ENCODE measurements at places on chromosomes 3 and 15.

DNA sequence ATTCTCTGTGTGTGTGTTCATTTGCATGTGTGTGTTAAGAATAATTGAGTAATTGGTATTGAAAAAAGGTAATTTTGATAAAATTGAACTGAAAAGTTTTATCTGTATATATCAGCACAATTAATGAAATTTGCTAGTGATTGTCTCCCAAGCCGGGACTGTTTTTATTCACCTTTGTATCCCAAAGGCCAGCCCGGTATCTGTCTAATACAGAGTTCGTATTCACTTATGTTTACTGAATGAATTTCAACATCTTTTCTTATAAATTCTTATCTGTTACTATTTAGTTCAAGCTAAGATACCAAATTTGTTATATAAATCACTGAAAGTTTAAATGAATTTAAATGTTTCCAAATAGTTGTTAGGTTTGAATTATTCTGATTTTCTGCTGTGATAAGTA lies 394.0 kb upstream of the NAALADL2 start:
- no peak for DNase-seq

- no peak for DNase-seq
Measured at GRCh38 chr15:48392356-48392755, 61.1 kb downstream of the DUT start.

DNA sequence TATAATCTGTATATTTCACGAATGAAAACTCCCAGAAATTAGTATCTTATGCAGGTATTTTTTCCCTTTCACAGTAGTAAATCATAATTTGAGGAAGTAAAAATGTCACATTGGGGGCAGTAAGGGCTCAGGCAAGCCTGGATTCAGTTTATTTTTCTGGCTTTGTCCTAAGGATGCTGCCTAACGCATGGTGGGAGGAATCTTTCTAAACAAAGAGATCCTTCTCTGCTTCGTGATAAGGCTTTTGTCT lies 35.7 kb downstream of the DNASE1L3 start:
- no peak for DNase-seq

- no peak for DNase-seq
Measured at GRCh38 chr15:83592370-83593040, 61.4 kb upstream of the ADAMTSL3 start.

GRCh38 chr15:61769557-61769956 lies 290.7 kb downstream of the VPS13C start:
- no peak for DNase-seq

DNA sequence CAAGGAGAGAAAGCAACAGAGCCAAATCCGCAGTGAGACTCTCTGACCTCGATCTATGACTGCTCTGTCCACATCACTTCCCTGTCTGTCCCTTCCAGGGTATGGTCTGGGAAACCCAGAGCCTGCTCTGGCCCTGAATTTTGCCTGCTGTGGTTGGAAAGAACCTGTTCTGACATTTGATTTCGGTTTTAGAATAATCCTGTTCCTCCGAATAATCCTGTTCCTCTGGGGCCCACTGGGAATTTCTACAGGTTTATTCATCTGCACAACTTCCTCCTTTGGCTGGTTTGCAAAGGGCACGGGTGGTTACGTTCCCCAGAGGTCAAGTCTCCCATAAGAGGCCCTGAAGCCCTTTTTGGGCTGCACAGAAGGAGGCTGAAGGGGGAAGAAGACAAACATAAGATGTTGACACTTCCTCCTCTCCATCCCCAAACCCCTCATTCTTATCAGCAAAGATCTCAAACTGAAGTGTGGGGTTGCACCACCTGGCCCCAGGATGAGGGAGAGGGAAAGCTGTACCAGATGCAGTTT lies 10.6 kb downstream of the LAMP3 start:
- DNase-seq = no peak

- no peak for DNase-seq
Measured at GRCh38 chr3:72329354-72329753, 518.9 kb downstream of the SHQ1 start.

DNA sequence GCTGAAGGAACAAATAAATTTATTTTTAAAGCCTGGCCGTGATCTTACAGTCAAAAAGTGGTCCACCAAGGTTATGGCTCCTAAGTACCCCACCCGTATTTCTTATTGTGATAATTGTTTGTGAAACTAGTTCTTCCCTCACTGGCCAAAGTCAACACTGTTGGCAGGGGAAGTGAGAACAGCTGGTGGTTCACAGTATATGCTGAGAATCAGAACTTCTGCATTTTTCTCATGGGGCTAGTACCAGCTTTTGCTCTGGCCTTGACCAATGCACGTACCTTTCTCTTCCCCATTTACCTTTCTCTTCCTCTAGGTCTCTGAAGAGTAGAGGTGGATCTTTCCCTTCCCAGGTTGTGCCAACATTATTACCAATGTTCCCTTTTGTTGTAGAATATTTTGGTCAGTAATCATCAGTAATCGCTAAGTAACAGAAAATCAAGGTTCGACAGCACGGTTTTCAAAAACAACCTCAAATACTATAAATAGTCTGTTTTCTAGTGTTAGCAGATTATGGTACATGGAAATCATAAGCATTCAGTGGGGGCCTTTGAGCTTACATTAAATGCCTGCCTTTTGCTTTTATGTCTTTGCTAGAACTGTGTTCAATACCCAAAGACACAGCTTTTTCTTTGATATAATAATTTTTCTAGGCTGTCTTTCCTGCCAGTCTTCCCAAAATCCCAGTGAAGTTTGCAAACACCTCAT lies 268.0 kb downstream of the LPP start:
- no peak for DNase-seq

- DNase-seq = no peak
Measured at GRCh38 chr3:81161851-81162250, 599.6 kb downstream of the GBE1 start.

DNA sequence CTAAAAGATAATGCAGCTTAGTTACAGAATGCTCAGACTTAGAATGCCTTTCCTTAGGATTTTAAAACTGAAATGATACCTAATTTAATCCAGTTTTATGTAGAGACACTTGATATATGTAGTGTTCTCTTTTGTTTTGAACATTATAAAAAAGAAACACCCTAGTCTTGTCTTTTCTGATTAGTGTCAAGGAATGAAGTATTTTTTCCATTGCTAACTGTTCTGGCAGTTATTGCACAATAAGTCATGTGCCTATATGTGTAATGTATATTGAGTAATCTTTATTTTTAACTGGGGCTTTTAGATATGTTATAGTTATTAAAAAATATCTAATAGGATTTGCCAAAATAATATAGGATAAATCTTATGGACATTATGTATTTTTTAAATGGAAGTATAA lies 4.5 kb downstream of the ARL8B start:
- DNase-seq = peak; percentile 45

- no peak for DNase-seq
Measured at GRCh38 chr15:63655683-63656372, 58.6 kb downstream of the FBXL22 start.

- DNase-seq = no peak
Measured at GRCh38 chr15:66600240-66600627, 34.4 kb upstream of the LCTL start.

- DNase-seq = no peak
Measured at GRCh38 chr15:41169781-41170180, 53.7 kb upstream of the INO80 start.

DNA sequence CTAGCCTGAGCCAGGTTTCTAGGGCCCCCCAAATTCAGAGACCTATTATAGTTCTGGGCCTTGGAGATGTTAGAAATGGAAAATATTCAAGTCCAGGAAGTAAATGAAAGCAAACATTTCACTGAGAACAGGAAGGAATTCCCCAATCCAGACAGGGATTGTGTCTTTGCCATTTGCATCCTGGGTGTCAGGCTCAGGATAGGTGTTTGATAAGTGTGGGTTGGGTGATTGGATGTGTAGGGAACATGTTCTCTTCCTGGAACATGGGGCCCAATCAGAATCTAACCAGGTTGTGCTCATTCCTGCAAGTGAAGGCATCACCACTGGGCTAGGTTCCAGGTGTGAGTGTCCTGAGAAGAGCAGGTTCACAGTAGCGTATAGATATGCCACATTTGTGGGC lies 14.6 kb upstream of the LRRC2 start:
- no peak for DNase-seq

GRCh38 chr3:177329854-177330253 lies 132.6 kb upstream of the TBL1XR1 start:
- DNase-seq = no peak

GRCh38 chr3:117527346-117527745 lies 817.8 kb downstream of the TUSC7 start:
- DNase-seq = no peak

GRCh38 chr3:8212794-8213193 lies 288.8 kb upstream of the LMCD1 start:
- no peak for DNase-seq

GRCh38 chr3:161657786-161658185 lies 161.2 kb downstream of the OTOL1 start:
- DNase-seq = no peak

DNA sequence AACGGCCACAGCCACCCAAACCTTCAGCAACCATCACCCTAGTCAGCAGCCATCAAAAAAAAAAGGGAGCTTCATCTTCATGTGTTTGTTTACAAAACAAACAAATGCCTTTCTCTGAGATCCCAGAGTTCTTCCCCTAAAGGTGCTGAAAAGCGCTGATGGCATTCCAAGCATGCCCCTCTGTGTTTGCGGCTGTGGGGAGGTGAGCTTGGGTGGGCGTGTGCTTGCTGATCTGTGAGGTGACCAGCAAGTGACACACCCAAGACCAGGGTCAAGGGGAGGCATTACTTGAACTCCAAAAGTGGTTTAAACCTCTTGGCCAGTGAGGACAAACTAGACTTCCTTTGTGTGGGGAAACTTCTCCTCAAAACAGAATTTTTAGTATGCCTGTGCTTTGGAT lies 81.5 kb downstream of the DHX36 start:
- DNase-seq = no peak

GRCh38 chr3:133506215-133506901 lies 67.1 kb upstream of the CDV3 start:
- no peak for DNase-seq

DNA sequence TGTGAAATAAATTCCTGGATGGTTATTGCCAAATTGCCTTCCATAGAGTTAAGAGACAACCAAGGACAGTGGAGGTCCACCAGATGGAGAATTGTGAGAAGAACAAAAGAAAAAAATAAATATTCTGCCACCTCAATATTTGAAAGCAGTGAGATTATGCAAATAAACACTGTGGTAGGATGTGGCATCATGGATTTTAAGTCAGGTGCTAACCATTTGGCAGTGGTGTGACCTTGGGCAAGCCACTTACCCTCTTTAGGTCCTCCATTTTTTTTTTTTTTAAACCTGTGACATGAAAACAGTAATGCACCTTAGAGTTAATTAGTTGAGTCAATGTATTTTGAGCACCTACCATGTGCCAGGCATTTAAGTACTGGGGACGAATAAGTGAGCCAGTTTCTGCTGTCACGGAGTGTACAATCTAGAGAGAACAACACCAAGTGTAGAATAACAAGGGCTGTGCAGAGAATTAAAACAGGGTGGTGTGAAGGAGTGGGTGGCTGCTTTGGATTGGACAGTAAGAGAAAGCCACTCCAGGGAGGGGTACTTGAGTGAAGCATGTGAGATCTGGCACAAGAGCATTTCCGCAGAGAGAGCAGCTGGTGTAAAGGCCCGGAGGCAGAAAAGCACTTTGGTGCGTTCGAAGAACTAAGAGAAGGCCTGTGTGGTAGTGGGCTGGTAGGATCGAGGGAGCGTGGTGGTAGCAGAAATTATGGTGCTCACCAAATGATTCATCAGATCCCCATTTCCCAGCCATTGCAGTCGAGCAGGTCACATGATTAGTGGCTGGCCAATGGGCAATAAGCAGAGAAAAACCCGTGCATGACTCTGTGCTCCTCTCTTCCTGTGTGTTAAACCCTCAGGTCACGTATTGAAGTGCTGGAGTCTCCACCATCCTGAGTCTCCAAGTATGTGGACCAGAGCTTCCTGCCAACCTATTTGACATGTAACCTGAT lies 39.2 kb downstream of the CCK start:
- DNase-seq = peak; percentile 38

GRCh38 chr15:101045236-101045646 lies 126.1 kb downstream of the LRRK1 start:
- DNase-seq = no peak

DNA sequence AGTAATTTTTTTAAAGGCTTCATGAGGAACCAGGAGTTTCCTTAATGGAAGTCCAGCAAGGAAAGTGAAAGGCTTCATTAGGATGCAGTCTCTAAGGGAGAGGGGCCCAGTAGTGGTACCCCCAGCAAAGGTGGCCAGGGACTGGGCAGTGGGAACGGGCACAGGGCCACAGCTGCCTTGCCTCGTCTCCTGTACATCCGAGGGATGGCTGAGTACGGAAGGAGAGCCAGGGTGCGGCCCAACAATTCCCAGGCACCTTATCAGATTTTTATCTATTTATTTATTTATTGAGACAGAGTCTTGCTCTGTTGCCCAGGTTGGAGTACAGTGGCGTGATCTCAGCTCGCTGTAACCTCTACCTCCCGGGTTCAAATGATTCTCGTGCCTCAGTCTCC lies 14.5 kb downstream of the SEMA3G start:
- no peak for DNase-seq

- no peak for DNase-seq
Measured at GRCh38 chr3:27625864-27626263, 96.3 kb downstream of the EOMES start.

GRCh38 chr3:101149707-101150106 lies 156.5 kb upstream of the ABI3BP start:
- no peak for DNase-seq

DNA sequence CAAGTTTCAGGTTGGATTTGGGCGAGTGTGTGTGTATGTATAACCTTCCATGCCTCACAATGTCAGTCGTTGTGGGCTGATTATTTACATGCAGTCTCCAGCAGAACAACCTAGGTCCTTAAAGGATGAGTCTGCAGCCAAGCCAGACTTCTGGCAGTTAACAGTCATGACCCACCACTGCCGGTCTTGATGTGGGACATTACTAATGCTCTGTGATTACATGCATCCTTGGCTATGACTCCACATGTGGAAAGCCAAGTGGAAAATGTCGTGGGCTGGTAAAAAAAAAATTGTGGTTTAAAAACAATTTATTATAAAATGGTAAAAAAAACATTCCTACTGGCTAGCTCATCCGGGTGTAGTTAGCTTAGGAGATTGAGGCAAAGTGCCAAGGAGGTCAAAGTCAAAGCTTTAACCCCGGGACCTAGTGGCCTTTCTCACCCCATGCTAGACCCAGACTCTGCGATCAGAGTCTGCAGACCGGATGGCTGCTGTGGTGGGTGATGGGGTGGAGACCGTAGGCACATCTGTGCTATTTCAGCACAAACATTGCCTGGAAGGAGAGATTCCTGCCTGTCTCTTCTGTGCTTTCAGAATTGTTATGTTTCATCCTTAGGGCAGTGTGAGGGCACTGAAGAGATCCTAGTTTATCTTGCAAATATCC lies 6.8 kb downstream of the RARRES1 start:
- peak; percentile 70 for DNase-seq

- DNase-seq = peak; percentile 15
Measured at GRCh38 chr3:164465172-164465571, 613.1 kb downstream of the SI start.

All from RKO (cell line).